ENCODE measurements at places on chromosomes 11 and 22.

DNA sequence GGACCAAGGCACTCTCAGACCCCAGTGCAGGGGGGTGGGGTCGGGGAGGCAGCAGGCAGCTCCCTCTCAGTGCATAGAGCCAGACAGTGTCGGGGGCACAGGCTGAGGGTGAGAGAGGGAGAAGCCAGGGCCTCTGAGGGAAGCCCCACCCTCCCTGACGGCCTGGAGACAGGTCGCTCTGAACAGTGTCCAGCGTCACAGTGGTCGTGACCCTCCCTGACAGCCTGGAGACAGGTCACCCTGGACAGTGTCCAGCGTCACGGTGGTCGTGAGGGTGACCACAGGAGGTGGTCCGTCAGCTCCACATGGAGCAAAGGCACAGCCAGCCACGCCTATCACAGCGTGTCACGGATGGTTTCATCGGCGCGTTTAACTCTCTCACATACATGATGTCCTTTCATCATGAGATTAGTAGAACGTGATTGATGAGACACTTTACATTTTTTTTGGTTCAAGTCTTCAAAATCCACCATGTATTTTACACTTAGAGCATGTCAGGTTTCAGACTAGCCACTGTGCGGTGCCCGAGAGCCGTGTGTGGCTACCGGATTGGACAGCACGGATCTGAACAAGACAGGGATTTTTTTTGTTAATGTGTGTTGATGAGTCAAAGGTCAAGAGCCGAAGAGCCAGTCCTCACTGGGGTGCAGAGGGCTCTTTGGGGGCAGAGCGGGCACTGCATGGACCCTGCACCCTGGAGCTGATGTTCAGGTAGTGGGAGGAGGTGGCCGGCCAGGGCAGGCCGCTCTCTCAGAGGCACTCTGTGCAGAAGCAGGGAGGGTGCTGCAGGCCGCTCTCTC, 23.9 kb upstream of the PANX2 start:
- peak; percentile 54 for DNase-seq

DNA sequence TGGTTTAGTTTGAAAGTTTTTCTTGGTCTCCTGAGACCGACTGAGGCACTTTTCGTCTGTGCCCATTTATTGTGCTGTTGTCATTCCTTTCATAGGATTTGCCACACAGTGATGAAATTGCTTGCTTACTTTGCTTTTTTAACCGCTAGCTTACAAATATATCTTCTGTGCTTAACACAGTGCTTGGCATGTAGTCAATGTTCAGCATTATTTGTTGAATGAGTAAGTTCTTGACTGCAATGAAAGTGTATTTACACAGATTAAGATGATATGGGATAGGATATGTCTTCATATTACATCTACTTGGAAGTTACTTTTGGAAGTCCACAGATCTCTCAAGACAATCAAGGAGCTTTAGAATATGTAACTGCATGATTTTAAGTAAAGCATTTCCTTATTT, 91.2 kb downstream of the GRIA4 start:
- no peak for DNase-seq

GRCh38 chr11:117962826-117963225, 23.4 kb upstream of the IL10RA start:
- no peak for DNase-seq

DNA sequence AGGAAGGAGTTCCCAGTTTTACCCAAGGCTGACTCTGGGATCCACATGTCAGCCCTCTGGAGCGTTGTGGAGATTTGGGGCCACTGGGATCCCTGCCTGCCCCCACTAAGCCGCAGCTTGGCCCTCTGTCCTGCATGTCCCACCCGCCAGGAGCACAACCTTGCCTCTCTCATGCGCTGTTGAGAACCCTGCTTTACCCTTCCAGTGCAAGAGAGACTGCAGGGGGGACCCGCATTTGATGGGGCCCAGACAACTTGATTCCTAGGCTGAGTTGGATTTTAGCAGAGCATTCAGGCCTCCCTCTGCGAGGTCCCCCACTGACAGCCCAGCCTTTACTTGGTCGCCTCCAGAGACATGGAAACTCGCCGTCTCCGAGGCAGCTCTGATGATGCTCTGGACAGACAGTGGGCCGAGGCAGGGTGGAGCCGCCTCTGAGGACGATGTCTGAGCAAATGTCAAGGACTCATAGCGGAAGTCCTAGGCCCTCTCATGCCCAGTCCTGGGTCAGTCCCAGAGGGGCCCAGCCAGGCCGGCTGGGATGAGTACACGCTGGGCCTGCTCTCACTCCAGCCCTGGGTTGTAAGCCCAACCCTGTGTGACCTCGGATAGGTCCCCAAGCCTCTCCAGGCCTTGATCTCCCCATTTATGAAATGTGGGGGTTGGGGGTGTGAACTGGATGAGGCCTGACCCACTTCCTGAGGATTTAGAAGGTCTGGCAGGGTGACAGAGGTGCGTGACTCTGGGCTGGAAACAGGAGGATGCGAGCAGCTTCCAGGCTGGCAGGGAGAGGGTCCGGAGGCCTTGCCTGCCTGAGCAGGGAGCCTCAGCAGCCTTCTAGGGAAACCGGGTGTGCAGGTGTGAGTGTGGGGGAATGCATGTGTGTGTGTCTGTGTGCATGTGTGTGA, 630 bp downstream of the CD5 start:
- no peak for DNase-seq

DNA sequence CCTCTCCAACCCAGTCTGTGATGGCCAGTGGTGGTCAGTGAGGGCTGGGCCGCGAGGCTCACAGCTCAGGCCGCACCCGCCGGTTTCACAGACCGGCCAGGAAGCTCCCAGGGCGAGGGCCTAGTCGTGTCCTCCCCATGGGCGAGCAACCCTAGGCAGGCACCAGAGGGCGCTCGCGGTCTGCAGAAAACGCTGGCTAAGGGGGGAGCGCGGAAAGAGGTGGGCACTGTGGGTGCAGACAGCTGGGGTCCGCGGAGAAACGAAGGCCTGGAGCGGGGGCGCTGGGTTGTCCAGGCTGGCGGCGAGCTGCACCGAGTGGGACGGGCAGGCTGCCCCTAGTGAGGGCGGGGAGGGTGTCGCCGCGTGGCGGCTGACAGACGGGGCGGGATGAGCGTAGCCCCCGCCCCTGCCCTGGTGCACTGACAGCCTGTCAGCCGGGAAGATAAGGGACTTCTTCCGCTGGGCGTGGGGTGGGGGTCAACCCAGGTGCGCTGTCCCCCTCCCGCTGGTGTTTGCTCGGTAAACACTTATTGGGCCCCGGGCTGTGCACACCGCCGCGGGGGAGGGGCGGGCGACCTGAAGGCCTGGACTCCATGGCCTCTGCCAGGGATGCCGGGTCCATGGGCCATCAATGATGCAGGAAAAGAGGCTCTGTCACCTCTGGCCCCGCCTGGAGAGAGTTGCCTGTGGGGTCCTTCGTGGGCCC, 7.5 kb downstream of the GP1BB start:
- peak; percentile 60 for DNase-seq

GRCh38 chr11:105162506-105162905, 22.9 kb upstream of the CARD18 start:
- DNase-seq: no peak

DNA sequence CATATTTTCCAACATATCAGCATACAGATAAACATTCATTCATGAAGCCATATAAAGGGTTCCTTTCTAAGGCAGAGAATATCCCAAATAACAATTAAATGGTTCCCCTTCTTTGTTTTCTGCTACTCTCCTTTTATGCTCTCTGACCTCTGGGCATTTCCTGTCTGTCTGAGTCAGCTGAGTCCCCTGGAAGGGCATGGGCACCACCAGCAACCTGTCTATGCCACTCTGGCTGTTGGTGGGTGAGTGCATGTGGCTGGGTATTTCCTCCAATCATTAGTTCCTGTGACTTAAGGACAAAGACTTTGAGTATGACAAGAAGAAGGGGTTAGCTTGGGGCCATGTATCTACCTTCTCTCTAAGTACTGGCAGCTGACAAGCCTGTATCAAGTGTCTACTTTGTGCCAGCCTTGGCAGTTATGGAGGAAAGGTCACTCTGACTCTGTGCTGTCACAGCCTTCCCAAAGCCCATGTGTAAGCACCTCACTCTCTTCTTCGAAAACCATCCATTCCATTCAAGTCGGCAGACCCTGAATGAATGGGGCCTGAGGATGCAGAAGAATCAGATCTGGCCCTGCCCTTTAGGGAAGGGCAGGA, 86.3 kb upstream of the PHOX2A start:
- no peak for DNase-seq

DNA sequence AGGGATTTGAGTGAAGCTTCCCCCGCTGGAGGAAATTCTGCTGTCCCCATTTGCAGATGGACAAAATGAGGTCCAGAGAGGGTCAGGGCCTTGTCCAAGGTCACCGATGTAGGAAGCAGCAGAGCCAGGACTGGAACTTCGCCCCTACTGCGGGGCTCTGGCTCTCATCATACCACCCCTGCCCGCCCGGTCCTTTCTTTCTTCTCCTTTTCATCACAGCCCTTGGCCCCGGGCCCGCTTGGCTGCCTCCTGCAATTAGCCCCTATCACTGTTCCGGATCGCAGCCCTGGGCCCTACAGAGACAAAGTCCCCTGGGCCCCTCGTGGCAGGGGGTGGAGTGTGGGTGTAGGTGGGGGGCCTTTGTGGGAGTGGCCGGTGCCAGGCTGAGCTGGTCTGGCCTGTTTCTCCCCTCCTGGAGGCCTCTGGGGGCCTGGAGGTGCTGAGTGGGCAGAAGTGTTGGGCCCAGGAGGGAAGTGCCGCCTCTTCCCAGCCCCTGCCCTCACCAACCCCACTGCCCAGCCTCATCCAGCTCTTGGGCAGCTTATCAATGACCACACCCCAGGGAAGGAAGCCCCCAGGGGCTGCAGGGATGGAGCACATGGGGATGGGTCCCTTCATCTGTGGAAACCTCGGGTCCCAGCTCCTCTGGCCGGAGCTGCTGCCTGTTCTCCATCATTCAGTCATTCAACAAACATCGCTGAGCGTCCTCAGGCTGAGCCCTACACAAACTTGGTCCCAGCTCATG, 3.4 kb downstream of the EMID1 start:
- DNase-seq: no peak

- no peak for DNase-seq
Observed at GRCh38 chr11:5626196-5626595, 1.4 kb downstream of the TRIM34 start.
